Esophagus squamous epithelium (tissue), 5 donors: ENCODE measurements at places on chromosomes 16 and 17.

DNA sequence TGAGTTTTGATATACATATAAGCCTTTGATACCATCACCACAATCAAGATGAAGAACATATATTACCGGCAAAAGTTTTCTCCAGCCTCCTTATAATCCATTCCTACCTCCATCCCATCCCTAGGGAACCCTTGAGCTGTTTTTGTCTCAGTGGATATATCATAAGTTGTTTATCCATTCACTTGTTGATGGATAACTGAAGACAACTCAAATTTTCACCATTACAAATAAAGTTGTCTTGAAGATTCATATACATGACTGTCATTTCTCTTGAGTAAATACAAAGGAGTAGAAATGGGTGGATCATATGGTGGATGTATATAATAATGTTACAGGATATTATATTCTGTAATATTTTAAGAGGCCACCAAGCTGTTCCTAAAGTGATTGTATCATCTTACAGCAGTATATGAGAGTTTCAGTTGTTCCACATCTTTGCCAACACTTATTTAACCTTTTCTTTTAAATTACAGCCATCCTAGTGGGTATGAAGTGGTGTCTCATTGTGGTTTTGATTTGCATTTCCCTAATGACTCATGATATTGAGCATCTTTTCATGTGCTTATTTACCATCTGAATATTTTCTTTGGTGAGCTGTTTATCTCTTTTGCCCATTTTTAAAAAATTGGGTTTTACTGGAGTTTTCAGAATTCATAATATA lies 17.4 kb downstream of the NF1 start:
- DNase-seq = no peak

DNA sequence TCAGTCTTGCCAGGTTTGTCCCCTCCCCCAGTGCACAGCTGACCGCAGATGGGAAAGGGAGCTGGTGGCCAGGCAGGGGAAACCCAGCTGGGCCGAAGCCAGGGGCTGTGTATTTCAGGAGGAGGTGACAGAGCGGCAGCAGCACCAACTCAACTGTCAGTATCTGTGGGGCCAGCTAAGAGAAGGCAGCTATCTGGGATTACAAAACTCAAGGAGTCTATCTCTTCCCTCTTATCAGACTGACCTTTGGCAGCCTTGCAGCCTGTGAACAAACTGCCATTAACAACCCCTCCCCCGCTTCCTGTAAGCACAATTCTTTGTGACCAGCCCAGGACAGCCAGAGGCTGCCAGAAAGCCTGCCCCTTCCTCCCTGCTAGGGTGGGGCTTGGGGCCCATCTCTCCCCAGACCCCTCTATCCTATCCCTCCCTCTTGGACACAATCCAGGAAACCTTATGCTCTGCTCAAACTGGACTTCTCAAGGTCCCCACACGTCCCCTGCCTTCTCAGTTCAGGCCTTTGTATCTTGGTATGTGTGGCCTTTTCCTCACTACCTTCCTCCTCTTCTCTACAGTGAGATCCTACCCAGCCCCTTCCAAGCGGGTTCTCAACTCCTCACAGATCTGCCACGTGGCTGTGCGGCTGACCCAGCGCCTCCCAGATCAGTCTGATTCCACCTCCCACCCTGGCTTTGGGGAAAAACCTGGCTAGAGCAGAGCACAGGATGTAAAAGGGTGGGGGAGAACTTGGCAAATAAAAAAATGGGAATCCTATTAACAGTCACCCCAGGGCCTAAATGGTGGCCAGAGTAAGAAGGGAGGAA lies 10.5 kb downstream of the ST3GAL2 start:
- DNase-seq = peak; percentile 28

DNA sequence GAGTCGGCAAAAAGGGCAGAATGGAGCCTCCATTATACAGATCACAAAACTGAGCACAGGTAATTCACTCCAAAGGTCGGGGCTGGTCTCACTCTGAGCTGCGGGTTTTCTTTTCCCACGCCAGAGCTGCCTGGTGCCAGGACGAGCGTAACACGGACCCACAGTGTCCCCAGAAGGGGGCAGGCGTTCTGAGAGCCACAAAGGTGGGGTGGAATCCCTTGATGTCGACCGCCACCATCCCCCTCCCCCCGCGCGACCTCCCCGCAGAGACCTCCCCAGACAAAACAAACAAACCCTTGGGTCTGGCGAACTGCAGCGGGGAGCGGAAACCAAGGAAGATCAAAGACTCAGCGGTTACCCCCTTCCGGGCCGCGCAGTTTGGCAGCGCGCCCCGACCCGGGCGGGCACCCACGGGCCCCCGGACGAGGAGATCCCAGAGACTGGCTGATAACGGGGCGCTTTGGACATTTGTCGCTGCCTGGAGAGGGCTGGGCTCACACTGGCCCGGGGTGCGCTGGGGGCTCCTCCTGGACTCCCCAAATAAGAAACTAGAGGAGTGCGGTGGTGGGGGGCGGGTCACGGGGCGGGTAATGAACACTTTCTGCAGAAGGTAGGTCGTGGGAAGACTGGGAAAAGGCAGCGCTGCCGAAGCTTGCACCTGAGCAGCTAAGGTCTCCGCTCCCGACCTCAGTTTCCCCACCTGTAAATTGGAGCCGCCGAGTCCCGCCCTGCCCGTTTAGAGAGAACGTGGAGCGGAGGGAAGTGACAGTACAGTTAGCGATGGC lies 664 bp upstream of the NKD1 start:
- DNase-seq = no peak

GRCh38 chr16:63188086-63188771 lies 1152.0 kb upstream of the CDH8 start:
- DNase-seq = no peak

GRCh38 chr17:39022924-39023323 lies 55.7 kb upstream of the FBXO47 start:
- DNase-seq = no peak

DNA sequence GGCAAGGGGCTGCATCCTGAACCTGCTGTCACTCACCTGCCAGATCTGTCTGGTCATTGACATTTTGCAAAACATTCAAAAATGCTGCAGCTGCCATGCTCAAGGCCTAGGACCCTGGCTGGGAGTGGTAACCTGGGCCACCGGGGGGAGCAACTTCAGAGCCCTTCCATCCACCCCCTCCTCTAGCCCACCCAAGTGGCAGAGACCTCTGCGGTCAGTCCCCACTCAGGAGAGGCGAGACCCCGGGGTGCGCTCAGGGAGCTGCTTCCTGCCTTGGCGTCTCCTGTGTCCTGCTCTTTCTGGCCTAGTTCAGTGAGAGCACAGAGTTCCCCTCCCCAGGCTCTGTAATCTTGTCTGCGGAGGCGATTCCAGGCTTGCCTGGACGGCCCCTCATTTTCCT lies 108.8 kb downstream of the CCDC182 start:
- DNase-seq = no peak
